ENCODE measurements at places on chromosomes 5 and 9.

GRCh38 chr5:150288791-150289190 is 782 bp downstream of the CAMK2A start:
- DNase-seq: no peak

DNA sequence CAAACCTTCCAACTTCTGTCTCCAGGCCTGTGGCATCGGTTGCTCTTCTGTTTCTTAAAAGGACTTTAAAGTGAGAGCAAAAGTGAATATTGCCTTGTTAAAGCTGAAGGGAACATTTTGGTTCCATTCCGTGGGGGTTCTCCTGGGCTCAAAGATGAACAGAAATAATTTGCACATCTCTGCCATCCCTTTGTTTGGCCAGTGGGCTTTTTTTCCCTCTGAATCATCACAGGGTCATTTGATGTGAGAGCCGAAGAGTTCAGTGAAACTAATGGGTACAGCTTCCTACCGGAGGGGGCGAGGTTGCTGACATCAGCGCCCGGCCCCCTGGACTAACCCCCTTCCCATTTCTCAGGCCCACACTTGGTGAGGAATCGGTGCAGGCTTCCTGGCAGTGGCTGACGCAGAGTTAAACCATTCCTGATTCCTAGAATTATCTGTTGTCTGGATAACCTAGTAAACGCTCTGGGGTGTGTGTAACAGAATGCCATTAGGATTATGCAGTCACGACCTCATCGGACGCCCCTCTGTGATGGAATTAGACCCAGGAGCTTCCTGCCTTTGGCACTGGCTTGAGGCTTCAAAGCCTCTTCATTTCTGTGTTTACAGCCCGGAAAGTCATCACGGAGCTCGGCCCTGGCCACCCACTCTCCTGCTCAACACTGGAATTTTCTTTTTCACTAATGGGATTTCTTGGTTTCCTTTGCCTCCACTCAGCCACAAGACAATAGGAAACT is 61.6 kb upstream of the RPL26L1 start:
- DNase-seq: no peak

DNA sequence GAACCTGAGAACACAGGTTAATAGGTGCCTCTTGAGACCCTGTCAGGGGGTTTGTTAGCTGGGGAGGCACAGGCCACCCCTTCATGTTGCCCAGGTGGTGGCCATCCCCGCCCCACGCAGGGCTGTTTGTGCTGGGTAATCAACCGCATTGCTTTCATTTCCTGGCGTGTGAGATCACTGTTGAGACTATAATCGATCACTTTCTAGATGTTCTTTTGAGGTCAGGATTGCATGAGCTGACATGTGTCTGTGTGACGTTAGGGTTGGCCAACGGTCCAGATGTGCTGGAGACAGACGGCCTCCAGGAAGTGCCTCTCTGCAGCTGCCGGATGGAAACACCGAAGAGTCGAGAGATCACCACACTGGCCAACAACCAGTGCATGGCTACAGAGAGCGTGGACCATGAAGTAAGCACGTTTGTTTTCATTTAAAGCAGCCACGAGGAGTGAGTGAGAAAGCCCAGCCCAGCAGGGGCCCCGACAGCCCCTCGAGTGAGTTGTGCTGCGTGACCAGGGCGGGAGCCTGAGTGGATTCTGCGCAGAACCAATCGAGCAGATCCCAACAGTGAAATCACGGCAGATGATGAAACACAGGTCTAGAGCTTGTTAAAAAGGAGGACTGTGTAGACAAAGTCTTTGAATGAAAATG is 115.0 kb upstream of the CACNA1B start:
- no peak for DNase-seq

DNA sequence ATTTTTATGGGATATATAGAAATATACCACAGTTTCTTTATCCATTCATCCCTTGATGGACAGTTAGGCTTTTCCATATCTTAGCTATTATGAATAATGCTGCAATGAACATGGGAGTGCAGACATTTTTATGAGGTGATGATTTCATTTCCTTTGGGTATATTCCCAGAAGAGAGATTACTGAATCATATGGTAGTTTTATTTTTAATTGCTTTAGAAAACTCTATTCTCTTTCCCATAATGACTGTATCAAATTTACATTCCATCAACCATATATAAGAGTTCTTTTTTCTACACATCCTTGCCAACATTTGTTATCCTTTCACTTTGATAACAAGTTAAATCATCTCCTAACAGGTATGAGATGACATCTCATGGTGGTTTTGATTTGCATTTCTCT is 821.6 kb downstream of the TLE1 start:
- DNase-seq: no peak

DNA sequence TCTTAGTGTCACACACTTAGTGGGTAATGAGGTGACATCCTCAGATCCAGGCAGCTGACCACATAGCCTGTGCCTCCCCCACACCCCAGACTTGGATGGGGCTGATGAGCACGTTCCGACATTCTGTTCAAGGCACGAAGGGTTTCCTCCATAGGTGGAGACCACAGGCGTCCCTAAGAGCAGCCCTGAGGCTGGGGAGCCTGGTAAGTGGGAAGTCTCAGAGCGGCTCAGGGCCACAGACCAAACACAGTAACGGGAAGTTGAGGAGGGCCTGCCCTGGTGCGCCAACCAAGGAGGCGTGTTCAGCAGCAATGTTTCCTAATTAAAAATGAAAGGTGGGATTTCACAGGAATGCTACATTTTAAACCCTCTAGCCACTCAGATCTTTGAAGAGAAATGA is 102.3 kb upstream of the PHYKPL start:
- DNase-seq: no peak

DNA sequence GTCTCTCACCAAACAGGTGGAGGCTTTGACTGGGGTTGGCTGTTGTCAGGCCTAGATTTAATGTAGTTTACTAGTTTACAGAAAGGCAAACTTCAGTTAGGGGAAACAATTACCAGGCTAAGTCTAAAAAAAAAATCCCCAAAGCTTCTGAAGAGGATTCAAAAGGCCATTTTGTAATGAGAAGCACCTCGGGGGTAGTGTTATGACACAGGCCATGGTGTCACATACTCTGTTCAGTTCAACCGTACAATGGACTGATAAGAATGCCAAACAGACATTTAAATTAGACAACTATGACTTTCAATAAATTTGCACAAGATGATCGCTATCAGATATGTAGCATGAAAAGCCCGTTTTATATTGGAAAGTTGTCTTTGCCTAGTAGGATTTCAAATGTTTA is 120.1 kb upstream of the PCA3 start:
- DNase-seq: no peak

DNA sequence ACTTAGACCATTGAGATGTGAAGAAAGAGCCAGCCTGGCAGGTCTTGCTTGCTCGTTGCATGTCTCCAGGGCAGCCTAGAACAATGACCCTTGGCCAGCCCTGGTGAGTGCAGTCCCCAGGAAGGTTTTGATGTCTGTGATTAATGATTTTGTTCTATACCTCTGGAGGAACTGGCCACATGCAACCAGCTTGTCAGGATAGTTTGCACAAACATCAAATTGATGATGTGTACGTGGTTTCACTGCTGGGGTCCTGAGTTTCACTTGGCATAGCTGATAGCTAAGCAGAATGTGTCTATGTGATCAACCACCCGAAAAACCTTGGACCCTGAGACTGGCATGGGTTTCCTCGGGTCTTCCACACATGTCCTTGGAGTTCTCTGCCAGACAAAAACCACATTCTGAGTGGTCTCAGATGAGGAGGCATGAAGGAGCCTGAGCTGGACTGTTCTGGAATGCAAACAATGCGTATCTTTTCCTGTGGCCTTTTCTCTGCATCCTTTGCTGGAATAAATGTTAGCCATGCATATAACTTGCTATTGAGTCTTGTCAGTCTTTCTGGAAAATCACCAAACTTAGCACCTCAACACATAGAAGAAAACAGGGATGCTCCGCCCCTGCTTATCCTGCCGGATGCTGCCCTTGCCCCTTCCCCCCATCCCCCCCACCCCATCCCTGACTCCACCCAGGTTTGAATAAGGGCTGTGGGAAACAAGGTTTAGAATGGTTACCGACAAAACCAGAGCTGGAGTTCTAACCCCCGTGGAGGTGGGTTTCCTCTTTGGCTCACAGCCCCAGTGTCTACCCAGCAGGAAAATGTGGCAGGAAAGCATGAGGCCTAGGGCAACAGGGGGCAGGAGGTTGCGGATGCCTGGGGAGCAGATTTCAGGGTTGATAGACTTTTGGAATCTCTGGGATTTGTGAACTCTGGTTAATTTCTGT is 50.1 kb upstream of the ANKRD33B start:
- no peak for DNase-seq

DNA sequence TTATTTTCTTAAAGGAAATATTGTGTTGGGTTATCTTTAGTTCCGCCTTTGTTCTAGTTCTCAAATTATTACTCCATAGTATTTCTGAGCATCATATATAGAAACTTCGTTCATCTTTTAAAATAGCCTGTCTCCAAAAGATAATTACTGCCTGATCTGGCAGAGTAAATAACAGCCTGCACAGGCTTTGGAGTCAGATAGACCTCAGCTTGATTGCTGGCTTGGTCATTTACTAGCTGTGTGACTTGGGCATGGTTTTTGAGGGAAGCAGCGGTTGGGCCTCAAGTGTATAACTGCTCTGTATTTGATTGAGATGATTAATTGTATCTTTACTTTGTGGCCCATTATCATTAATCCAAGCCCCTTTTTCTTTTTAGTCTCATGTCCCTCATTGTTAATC is 50.1 kb downstream of the FBXO38 start:
- DNase-seq: no peak
